Activated CD4-positive, alpha-beta T cell treated with anti-CD3 and anti-CD28 coated beads for 4 hours (primary cell): ENCODE measurements at places on chromosomes 4 and X.

DNA sequence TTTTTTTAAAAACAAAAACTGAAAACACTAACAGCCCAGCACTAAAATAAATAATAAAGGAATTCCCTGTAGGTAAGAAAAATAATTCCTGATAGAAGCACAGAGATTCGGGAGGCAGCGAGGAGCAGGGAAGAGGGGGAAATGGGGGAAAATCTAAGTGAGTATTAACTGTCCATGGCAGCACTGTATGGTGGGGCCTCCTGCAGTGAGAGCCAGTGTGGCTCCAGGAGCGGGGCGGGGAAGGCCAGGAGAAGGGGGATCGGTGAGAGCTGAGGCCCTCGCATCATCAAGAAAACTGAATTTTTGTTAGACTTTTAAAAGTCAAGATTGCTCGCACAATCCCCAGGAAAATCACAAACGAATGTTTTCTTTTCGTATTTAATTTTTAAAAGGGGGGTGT lies 14.1 kb downstream of the RNF212 start:
- DNase-seq, result no peak

GRCh38 chrX:554271-554670 lies 76.3 kb upstream of the SHOX start:
- DNase-seq, result no peak

GRCh38 chrX:31258166-31258565 lies 186.3 kb upstream of the FTHL17 start:
- DNase-seq, result no peak

DNA sequence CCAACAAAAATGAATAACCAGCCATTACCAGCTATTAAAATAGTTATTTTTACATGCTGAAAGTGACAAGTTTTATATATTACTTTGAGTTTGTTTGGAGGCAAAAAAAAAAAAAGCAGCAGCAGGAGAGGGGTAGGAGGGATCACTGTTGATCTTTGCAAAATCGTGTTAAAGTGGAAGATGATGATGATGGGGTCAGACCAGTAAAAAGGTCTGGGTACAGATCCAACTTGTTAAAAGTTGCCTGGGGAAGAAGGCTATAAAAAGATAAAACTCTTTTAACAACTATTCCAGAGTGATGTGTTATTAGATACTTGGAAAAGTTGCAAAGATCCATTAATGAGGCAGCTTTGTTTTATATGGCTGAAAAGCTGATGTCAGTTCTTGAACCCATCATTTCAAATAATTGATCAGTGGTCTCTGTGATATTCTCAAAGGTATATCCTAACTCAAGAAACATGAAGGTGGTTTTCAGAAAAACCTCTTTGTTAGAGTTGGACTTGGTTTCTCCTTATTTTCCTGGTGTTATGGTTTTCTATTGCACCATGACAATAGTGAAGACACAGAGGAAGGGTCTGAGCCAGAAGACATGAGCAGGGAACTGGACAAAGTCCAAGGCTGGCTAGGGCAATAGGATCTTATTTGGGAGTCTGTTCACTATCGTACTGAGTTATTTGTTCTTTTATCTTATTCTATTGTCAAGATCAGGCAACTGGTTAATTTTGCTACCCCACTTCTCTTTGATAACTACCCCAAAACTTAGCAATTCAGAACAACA lies 44.8 kb downstream of the EDNRA start:
- DNase-seq, result no peak

GRCh38 chrX:27860337-27860736 lies 52.5 kb downstream of the MAGEB10 start:
- no peak for DNase-seq

DNA sequence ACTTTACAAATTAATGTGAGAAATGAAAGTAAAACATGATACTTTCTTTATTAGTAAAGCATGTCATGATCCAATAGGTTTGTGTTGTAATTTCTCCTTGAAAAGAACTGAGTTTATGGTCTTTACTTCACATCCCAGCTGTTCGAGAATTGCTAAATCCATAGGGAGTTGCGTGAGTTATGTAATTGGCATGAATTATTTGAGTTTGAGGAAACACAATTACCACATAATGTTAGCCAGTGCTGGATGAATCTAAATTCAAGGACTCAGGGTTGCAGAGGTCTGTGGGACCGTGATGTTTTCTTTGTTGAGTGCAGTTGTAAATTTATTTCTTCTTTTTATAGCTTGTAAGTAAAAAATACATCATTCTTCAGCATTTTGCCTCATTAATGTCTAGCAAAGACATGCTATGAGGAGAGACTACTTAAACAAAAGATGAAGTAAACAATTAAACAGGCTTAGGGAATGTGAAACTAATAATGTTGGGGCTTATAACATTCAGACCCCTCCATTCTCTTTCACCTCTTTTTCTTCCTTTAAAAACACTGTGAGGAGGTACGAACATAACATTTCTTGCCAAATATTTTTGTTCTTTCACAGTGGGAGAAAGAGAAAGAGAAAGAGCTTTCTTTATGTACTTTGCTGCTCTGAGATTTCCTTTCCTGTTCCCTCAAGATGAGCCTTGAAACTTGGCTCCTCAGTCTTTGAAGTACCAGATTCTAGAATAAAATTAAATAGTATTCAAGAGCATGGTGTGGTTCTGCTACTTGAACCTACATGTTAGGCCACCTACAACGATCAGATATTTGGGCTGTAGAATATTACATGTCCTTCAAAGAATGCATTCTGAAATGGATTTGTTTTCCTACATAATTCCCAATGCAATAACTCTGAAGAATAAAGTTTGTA lies 159.6 kb upstream of the ANK2 start:
- no peak for DNase-seq

DNA sequence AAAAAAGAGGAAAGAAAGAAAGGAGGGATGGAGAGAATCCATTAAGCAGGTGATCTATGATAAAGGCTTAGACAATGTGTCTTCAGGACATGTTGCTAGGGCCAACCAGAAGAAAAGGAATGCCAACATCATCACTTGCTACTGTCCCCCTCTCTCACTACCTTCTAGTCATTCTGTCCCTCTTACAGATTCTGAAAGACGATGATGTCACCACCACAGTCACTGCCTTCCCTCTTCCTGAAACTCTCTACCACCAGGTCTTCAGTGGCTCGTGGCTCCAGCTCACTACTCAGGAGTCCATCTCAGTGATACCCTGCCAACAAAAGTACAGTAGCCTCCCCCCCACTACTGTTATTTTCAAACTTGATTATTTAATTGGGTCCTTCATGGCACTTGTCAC lies 64.0 kb downstream of the KCNIP4 start:
- DNase-seq, result no peak

- no peak for DNase-seq
These were observed 777.7 kb downstream of the STIM2 start for GRCh38 chr4:27638163-27638915.

- DNase-seq, result no peak
These were observed 112.7 kb downstream of the ASMT start for GRCh38 chrX:1727531-1728027.

DNA sequence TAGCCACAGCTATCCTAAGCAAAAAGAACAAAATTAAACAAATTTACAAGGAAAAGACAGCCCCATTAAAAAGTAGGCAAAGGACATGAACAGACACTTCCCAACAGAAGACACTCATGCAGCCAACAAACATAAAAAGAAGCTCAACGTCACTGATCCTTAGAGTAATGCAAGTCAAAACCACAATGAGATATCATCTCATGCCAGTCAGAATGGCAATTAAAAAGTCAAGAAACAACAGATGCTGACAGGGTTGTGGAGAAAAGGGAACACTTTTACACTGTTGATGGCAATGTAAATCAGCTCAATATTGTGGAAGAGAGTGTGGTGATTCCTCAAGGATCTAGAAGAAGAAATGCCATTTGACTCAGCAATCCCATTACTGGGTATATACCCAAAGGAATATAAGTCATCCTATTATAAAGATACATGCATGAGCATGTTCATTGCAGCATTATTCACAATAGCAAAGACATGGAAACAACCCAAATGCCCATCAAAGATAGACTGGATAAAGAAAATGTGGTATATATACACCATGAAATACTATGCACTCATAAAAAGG lies 163.0 kb upstream of the TET2 start:
- no peak for DNase-seq

DNA sequence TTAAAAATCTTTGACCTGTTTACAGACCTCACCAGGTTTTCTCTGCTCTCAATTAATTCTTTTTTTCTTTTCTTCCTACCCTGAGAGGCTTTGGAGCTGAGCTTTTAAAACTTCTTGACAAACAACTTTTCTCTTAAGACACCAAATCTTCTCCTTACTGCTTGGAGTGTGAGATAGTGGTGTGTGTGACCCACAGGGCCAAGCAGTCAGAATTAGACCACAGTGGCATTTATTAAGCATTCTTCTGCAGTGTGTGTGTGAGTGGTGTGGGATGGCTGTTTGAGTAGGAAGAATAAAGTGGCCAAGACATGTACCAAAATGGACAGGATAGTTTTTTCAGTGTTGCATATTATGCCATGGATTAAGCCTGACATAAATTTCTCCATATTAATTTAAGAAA lies 665.1 kb downstream of the RAPGEF2 start:
- DNase-seq, result no peak

- no peak for DNase-seq
These were observed 15.1 kb upstream of the GABRA2 start for GRCh38 chr4:46404981-46405380.

DNA sequence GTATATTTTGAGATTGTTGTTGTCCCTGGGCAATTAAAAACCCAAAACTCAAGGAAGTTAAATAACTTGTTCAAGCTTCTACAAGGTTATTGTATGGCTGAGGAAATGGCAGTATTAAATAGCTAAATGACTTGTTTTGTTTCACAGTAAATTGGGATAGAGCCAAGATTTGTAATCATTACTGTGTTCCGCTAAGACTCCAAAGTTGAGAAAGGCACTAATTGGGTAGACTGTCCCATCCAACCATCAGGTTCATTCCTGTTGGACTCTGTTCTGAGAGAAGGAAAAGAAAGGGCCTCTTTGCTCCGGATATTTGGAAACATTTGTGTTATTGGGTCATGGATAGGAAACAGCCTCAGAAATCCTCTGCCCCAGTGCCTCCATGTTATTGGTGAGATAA lies 82.2 kb downstream of the DCLK2 start:
- no peak for DNase-seq

DNA sequence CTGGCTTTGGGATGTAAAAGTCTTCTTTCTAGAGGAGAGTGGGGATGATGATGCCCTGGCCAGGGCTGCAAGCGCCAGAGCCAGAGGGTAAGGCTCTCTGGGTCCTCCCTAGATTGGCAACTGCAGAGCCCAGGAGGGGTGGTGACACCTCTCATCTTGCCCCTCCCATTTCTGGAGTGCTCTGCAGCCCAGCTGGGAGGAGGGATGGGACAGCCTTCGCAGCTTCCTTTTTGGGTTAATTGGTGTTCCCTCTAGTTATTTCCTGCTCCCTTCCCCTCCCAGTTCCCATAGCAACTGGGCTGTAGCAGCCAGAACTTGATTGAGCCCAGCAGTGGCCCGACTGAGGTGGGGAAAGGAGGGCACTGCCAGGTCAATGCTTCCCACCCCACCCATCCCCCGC lies 19.2 kb downstream of the NALF2 start:
- no peak for DNase-seq

DNA sequence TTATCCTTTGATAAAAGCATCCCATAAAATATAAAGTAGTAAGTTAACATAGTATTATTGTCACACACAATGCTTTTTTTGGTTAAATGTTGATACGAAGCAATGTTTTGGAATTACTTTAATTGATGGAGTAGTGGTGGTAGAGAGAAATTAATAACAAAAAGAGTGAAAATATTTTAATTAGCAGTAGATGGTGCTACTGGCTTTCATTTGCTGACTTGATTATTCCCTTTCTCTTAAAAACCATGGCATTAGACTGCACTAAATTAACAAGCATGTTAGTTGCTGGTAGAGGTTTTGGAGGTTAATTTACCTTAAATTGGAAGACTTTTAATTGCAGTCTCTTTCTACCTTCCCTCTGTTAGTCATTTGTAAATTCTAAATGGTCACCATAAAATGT lies 8.9 kb upstream of the DCK start:
- no peak for DNase-seq

DNA sequence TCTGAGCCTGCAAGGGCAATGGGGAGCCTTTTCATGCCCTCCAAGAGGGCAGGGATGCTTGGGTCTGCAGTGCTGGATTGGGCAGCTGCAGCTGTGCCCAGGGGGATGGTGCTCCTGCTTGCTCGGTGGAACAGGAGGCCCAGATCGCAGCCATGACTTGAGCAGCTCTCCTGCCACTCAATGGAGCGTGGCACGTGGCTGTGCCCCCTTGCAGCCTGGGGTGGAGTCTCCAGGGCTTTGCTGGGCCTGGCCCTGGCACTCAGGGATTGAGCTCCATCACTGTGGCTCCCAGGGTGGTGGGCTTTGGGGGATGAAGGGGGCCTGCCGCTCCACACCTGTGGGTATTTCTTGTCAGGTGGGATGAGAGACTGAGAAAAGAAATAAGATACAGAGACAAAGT lies 53.4 kb upstream of the IBSP start:
- DNase-seq, result no peak

GRCh38 chr4:39514888-39515401 lies 12.3 kb downstream of the UGDH start:
- no peak for DNase-seq

DNA sequence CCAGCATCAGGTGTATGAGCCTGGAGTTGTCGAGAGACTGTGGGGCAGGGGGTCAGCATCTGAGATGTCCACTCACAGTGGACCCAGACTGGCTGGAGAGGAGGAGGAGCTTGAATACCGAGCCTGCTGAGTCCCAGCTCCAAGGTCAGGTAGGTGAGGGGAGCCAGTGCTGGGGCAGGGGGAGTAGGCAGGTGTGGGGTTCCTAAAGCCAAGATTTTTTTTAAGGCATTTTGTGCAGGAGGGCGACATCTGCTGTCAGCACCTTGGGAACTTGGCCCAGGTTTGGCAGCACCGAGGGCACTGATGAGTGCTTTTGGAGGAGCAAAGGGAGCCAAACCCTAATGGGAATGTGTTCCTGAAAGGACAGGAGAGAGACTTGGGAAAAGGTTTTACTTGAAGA lies 64.2 kb upstream of the MSANTD1 start:
- DNase-seq, result no peak
